Right kidney (tissue), 9 donors: ENCODE measurements at places on chromosomes 1 and 21.

DNA sequence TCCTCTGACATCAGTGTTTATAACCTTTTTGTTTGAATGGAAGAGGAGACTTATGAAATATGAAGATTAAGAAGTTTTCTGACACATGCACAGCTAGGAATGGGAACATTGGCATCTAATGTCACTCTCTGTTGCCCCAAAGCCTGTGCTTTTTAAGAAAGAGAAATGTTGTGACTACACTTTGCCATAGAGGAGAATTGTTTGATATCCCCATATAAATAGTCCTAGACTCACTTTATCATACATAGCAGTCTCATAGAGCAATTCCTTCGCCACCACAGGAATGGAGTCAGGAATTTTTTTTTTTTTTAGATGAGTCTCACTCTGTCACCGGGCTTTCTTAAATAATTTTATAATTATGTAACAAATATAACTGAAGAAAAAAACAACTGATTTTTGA, 1.5 kb downstream of the KRTAP21-3 start:
- DNase-seq = no peak

DNA sequence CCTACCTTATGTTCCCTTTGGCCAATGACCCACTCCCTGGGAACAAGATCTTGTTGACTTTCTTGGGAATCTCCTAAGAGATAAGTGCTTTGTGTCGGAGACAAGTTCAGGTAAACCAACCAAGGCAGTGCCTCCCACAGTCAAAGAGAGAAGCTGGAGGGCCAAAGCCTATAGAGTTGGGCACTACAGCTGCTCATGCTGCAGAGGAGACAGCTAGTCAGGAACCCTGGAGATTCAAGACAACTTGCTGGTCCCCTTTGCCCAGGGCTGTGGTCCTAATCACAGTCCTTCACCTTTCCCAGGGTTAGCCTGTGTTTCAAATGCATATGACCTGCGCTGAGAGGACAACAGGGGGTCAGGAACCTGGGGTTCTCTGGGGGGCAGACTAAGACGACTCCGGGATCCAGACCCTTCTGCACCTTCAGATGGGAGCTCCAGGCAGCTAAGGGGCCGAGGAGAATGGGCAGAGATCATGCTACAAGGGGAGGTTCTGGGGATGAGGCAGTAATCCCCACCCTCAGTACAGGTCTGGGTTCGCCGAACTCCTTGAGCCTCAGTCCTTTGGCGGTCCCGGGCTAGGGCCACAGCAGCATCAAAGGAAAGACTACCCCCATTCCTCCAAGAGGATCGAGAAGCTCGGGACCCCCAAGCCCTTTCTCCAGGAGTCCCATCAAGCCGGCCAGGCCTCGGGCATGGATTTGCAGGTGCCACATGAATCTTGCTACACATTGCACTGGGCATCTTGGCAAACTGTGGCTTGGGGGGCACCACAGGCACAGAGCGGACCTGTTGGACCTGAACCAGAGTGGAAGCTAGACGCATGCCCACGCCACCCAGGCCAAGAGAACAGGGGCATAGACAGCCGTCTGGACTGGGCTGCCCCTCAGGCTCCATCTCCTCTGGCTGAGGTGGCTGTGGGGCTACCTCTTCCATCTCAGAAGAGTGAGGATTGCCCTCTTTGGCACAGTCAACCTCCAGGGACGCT, 2.0 kb upstream of the USF1 start:
- no peak for DNase-seq

- DNase-seq = no peak
Measured at GRCh38 chr21:42378418-42378817, 12.1 kb upstream of the TFF1 start.

GRCh38 chr1:236536540-236536939, 12.8 kb downstream of the LGALS8 start:
- DNase-seq = no peak

DNA sequence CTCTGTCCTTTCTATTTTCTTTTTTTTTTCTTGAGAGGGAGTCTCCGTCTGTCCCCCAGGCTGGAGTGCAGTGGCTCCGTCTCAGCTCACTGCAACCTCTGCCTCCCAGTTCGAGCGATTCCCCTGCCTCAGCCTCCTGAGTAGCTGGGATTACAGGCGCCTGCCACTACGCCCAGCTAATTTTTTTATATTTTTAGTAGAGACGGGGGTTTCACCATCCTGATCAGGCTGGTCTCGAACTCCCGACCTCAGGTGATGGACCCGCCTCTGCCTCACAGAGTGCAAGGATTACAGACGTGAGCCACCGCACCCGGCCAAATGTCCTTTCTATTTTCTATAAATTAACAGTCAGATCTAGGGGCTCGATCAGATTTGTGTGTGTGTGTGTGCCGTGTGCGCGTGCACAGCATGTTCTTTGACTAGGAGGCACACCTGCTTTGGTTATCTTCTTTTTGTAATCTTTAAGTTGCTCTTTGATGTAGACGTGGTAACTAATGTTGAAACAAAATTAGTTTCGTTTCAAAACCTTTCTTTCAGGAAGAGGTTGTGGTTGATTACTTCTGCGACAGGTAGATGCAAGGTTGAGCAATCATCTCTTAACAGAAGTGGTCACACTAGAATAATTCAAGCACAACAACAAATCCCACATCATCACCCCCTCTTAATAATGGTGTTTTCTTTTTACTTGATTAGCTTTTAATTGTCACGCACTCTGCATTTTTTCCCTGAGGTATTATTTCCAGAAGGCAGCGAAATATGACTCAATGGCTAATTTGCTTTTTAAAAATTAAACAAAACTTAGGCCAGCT, 779 bp upstream of the DEGS1 start:
- no peak for DNase-seq

GRCh38 chr1:30085811-30086770, 637.3 kb downstream of the MATN1 start:
- DNase-seq = peak; percentile 67

DNA sequence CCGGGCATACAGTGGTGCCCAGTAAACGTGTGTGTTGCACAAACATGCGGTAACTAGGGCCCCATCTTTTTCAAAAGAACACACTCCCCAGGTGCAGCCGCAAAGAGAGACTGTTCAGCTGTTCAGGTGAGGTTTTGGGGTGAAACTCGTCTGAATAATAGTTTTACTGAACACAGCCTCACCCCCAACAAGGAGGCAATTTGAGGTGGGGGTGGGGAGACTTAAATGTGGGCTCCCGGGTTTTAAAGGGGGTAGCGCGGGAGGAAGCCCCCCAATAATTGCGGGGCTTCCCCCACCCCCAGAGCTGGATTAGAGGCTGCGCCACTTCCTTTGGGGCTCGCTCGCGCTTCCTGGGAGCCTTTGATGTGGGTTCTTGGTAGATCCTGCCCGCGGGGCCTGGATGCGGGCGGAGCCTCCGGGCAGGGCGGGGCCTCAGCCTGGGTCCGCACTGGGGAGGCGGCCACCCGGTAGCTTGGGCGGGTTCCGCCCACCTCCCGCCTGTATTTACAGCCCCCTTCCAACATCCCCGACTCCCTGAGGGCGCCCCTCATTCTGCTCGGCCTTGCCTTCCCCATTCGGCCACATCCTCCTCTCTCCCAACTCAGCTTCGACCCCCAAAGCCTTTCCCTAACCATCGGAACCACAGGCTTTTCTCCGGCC, 6.4 kb upstream of the EPHA2 start:
- DNase-seq = no peak

GRCh38 chr1:228474507-228474906, 12.7 kb upstream of the RNF187 start:
- DNase-seq = no peak

- DNase-seq = peak; percentile 59
Measured at GRCh38 chr21:32403201-32403777, 9.2 kb upstream of the EVA1C start.

DNA sequence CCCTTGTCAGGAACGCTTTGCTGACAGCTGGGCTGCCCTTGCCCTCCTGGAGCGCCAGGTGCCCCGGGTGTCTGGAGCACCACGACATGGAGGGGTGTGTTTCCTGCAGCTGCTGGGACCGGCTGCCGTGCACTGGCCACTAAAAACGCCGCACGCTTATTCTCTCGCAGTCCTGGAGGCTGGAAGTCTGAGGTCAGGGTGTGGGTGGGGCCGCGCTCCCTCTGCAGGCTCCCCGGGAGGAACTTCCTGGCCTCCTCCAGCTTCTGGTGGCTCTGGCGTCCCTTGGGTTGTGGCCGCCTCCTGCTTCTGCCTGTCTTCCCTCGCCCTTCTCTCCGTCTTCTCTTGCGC, 28.0 kb upstream of the PLCH2 start:
- DNase-seq = no peak

DNA sequence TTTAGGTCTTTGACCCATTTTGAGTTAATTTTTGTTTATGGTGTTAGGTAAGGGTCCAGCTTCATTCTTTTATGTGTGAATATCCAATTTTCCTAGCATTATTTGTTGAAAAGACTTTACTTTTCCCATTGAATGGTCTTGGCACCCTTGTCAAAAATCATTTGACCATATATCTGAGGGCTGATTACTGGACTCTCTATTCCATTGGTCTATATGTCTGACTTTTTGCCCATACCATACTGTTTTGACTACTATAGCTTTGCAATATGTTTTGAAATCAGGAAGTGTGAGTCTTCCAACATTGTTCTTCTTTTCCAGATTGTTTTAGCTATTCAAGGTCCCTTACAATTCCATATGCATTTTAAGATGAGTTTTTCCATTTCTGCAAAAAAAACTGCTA, 11.4 kb upstream of the CCSAP start:
- DNase-seq = no peak

DNA sequence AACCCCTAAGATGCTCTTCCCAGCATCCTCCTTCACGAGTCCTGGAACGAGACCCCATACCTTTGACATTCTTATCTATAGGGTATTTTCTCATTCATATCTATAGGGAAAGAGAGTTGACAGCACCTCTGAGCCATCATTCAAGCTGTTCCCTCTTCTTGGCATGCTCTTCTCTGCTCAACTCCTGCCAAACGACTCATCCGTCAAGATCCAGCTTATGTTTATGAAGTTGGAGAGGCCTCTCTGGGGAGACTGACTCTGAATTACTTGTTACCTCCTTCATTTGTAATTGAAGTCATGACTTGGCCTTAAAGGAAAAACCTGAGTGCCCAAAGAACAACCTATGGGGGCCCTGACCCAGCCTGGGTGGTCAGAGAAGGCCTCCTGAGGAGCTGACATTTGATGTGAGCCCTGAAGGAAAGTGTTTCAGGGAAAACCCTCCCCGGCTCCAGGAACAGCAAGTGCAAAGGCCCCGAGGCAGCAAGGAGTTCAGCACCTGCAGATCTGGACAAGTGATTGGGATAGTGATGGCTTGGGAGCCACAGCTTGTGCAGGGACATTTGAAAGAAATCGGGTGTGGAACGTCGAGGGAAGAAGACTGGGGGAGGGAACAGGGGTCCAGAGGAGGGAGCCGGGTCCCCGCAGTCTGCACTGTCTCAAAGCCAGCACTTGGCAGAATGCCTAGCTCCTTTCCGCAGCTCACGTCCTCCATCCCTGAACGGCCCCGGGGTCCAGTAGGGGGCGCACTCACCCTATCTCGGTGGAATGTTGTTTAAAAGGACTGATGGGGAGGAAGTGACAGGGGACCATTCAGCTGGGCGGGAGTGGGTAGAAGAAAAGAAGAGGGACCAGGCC, 14.0 kb upstream of the CDA start:
- DNase-seq = peak; percentile 51

DNA sequence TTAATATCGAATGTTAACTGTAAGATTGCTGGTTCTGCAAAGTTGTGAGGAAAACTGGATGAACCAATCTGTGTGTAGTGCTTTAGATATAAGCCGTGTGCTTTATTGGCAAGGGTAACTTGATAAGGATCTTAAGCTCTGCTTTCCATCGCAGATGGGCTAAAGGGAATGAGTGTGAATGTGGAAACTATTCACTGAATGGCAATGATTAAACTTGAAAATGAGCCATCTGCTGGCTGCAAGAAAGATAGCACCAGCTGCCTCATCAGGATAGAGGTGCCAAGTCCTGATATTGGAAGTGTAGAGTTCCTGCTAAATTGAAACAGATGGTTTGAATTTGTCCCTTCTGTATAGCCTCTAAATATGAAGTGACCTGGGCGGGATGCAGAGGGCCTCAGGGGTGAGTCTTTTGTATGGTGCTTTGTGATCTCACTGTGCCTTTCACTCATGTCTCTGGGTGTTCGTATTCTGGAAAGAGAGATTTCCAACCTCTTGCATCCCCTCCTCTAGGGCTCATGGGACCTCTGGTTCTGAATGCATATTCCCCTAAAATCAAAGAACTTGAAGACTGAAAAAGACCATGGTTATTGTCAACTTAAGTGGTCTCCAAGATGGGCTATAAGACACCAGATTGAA, 9.2 kb downstream of the FCRL3 start:
- no peak for DNase-seq

DNA sequence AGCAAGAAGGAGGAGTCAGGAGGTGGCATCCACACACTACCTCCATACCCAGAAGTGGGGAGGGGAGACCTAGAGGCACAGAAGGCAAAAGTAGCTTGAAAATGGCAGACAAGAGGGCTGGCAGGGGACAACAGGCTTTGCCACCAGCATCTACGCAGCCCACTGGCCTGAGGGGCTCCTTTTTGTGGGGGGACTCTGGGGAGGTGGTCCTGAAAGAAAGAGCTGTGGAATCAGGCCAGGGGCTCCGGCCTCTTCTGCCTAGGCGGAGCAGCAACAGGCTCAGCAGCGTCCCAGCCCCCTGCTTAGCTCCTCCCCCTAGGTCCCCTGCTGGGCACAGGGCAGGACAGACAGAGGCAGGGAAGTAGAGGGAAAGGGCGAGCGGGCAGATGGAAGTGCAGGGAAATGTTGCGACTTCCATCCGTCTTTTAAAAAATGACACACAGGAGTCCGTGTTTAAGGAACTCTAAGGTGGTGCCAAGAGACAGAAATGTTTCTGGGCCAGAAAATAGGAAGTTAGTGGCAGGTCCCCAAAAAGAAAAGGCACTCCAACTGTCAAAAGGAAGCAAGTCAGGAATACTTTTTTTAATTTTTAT, 10.0 kb upstream of the LEFTY2 start:
- DNase-seq = no peak

GRCh38 chr1:152141971-152142584, 16.9 kb downstream of the RPTN start:
- peak; percentile 20 for DNase-seq

DNA sequence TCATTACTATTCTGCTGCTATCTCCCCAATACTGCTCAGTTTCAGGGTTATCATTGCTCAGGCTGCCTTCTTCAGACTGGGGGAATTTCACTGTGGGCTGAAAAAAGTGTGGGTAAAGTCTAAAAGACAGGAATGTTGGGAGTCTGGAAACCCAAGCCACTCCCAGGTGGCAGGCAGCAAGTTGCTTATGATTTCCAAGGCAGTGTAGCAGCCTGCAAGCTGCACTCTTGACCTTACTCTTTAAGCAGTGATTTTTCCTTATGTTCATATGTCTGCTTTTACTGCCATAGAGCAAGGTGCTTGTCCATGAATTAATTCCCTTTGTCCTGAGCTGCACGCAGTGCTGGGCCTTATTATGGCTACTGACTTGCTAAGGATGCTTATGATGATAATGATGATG, 53.1 kb downstream of the PHC2 start:
- DNase-seq = no peak
